Activated CD4-positive, alpha-beta T cell treated with anti-CD3 and anti-CD28 coated beads for 4 hours (primary cell): ENCODE measurements at places on chromosomes 1 and 21.

DNA sequence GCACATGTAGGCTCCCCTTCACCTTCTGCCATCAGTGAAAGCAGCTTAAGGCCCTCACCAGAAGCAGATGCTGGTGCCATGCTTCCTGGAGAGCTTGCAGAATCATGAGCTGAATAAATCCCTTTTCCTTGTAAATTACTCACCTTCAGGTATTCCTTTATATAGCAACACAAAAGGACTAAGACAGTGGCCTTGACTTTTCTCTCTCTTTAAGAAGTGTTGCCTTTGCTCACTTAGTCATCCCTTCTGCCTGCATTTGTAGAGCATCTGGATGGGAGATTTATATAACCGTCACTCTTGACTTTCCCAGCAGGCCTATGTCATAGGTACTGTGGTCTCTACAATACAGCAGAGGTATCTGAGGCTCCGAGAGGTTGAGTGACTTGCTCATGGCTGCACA is 3.7 kb downstream of the PCSK9 start:
- DNase-seq, result no peak

DNA sequence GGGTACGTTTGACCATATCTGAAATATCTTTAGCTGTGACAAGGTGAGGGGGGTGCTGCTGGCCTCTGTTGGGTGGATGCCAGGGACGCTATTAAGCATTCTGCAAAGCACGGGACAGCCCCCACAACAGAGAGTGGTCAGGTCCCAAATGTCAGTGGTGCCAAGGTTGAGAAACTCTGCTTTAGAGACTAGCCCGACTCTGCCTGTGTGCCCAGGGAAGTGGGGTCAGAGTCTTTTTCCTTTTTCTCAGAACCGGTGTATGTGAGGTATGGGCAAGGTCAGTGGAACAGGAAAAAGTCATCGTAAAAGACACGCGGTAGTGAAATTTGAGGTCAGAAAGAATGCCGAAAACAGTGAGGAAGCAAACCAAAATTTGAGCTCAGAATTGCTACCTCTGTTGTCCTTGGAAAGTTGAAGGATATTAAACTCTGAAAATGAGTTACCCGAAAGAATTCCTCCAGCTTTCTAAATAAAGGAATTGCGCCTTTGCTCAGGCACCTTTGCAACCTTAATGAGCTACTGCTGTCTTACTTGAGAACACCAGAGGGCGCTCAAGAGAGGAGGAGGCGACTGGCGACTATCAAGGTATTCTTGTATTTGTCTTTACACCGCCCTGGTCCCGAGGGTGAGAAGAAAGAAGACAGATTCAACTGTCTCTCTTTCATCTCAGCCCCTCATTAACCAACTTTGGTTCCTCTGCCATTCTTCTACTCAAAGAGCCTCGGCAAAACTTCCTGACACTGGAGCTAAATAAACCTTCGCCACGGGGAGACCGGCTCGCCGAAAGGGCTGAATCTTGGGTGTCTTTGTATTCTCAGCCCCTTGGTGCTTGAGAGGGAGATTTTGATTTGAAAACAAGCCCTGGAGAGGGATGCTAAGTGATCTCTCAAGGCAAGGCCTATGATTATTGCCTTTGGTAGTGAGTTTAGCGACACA is 85.4 kb upstream of the OLIG2 start:
- peak; percentile 51 for DNase-seq

- no peak for DNase-seq
These were observed 17.8 kb downstream of the ABCG1 start for GRCh38 chr21:42236693-42237092.

GRCh38 chr1:61287734-61288133 is 205.4 kb downstream of the NFIA start:
- DNase-seq, result no peak

DNA sequence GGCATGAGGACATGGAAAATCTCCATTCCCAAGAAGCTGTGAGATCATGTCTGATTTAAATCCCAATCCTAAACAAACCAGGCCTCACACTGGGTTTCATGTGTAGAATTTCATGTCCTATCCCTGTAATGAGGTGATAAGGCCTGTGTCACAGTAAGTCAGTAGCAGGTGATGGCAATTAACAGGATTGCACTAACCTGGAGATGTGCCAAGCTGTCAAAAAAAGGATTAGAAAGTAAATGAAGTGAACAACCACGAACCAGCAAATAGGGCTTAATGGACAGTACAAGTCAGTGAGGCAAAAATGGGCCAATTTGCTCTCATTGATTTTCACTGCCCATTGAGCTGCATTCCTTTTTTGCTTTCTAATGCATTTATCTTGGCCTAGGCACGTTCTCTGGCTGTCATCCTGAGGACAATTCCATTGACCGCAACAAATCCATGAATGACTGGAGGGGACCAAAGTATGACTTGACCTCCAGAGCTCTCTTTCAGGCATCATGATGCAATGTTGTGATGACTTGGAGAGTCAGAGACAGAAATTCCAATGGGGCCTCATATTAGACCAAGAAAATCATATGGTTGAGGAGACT is 673.6 kb upstream of the ADGRL2 start:
- no peak for DNase-seq

DNA sequence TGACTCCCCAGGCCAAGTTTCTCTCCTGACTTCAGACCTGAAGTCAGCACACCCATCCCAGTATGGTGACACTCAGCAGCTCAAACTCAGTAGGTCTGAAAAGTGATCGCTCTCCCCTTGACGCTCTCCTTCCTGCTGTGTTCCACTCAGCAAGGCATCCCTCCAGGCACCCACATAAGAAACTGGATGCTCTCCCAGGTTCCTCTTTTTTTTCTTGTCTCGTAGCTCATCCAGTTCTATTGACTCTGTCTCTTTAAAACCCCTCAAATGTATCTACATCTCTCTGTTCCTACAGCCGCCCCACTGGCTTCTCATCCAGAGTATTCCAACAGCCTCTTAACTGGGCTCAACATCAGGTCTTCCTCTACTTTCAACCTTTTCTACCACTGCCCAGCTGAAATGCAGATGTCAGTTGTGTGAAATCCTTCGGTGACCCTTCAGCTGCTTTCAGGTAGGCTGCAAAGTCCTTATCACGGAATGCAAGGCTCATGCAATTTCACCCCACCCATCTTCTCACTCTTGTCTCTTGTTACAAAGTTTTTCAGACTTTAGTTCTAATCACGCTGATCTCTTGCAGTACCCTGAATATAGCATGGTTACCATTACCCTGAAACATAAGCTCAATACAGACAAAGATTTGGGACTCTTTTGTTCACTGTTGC is 286.2 kb upstream of the POU3F1 start:
- no peak for DNase-seq

DNA sequence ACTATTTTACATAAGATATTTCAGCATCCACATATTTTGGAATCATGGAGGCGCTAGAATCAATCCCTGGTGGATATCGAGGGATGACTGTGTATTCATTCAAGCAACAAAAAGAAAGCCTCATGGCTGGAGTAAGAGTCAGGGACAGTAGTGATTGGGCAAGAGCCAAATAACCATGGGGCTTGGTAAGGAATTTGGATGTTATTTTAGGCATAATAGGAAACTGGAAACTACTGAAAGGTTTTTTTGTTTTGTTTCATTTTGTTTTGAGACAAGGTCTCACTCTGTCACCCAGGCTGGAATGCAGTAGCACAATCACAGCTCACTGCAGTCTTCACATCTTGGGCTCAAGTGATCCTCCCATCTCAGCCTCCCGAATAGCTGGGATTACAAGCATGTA is 33.8 kb upstream of the EYA3 start:
- DNase-seq, result no peak

DNA sequence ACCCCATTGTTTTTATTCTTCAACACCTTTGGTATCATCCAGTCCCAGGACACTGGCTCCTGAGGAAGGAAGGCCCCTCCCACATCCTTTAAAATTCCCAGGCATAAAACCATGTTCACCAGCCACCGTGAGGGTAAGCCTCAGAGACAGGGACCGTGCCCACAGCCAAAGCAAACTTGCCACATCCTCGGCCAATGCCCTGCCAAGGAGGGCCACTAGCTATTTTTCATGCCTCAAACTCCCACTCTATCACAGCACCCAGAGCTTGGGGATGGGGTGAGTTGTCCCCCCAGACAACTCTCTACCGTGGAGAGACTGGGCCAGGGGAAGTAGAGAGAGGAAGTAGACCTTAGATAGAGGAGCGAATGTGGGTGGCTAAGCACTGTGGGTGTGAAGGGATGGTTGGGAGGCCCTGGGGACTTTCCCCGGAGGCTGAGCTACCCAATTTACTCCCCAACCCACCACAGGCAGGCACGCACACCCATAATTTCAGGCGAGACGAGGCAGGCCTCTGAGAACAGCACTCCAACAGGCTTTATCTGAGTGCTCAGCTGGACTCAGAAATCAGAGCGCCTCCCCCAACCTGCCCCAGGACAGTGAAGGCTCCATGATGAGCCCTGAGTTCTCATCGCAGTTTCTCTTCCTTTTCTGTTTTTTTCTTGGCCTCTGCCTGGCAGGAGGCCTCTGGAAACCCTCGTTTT is 15.9 kb upstream of the BTG2 start:
- peak; percentile 90 for DNase-seq

- DNase-seq, result no peak
These were observed 4.0 kb downstream of the HPCAL4 start for GRCh38 chr1:39687243-39687642.

GRCh38 chr1:229596925-229597699 is 28.8 kb downstream of the TAF5L start:
- no peak for DNase-seq
